C1 segment of cervical spinal cord (tissue), 14 donors: ENCODE measurements at places on chromosomes 16 and 17.

- DNase-seq = no peak
Measured at GRCh38 chr16:7962091-7962879, 628.0 kb downstream of the TMEM114 start.

DNA sequence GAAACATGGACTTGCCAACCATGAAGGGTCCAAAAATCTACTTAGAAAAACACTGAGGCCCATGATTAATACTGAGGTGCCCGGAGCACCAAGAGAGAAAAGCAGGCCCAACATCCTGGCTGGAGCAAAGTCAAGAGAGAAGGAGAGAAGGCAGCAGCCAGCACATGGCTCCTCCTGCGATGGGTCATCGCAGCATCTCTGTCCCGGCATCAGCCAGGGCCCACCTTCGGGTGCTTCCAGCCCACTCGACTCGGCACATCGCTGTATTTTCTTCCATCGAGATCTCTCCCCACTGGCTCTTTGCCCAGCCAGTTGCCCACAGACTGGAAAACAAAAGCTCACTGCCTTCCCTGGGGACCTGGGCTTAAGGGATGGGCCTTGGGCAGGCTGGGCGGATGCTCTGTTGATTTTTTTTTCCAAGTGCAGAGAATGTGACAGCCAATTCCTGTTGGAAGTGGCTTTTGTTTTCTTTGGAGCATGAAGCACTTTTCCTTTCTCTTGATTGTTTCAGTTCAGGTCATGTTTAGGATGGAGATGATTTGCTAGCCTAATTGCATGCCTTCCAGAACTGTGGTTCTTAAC, 58.1 kb downstream of the CYB5B start:
- no peak for DNase-seq

DNA sequence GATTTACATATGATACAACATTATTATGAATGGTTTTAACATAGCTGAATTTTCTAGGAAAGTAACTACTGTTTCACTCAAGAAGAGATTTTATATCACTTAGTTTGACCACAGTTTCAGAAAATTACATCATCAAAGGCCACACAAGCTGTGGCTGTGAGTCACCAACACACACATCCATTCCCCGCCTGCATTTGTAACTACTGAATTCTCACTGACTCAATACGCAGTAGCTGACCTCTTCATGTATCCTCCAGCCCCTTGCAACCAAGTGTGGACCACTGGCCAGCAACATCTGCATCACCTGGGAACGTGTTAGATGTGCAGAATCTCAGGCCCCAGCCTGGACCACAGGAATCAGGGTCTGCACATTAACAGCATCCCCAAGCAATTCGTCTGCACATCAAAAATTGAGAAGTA, 197.6 kb downstream of the XYLT1 start:
- no peak for DNase-seq

DNA sequence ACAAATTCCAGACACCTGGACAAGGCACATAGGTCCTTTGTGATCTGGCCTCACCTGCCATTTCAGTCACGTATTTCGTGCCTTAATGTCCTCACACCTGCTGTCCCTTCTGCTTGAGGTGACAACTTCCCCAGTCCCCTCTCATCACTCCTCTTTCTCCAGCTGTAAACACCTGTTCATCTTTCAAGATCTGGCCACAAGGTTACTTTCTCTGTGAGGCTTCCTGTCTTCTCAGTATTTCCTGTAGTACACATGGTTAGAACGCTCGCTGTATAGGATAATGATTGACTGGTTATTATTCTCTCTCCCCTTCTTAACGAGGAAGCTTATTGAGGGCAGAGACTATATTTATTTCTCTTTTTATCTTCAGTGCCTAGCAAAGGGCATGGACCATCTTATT, 74.5 kb upstream of the PMFBP1 start:
- no peak for DNase-seq

- no peak for DNase-seq
Measured at GRCh38 chr16:50501251-50501650, 46.9 kb upstream of the NKD1 start.

GRCh38 chr16:10609402-10609774, 29.0 kb upstream of the EMP2 start:
- no peak for DNase-seq

GRCh38 chr16:6751191-6751590, 581.5 kb upstream of the RBFOX1 start:
- no peak for DNase-seq

GRCh38 chr17:48544349-48545021, 424 bp downstream of the HOXB2 start:
- DNase-seq = no peak

GRCh38 chr16:67395105-67395457, 1.8 kb upstream of the TPPP3 start:
- DNase-seq = no peak

GRCh38 chr17:72764632-72765041, 327.9 kb downstream of the SLC39A11 start:
- DNase-seq = no peak

- DNase-seq = no peak
Measured at GRCh38 chr17:73228748-73229236, 32.9 kb downstream of the CPSF4L start.

DNA sequence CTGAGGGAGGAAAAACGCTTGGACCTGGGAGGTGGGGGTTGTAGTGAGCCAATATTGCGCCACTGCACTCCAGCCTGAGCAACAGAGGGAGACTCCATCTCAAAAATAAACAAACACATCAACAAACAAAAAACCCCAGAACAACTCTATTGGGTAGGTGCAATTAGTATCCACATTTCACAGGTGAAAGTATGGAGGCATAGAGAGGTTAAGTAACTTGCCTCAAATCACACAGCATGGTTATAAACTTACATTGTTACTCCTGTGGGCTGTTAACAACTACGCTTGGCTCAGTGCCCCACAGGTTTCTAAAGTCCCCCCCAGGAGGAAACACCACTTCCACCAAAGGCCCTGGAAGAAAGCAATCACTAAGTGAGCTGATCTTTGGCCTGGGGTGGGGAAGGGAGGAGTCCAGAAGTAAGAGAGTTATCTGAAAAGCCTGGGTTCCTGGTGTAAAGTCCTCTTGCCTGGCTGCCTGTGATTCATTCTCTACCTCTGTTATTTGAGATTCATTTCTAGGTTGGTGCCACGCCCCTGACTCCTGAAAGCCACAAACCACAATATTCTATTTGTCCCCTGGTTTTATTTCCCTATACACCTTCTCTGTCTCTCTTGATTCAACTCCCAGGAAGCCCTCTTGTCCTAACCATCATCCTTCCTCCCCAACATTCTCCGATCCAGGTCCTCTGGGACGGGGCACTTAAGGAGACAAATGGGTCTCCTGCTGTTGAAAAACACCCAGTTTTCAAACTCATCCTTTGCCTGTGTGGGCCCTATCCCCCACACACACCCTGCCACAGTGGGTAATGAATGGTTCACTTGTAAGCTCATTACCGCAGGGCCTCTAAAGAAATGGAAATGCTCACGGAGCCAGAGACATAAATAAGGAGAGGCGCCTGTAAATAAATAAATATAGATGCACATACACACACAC, 195.4 kb downstream of the XYLT1 start:
- no peak for DNase-seq

DNA sequence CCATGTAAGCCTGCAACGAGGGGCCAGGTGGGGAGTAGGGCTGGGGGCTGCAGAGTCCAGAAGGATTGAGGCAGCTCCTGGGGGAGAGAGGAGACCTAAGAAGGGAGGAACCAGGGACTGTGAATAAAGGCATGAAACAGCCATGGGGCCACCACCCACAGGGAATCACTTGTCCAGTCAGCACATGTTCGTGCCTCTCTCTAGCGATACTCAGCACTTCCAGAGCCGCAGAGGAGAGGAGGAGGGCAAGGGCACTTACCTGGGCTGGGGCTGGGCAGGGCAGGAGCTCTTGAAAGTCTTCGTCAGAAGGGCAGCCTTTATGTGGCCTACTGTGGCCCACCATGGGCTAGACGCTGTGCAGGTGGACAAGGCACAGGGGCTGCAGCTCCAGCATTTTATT, 24.2 kb downstream of the CACNA1G start:
- DNase-seq = no peak

- no peak for DNase-seq
Measured at GRCh38 chr17:4304417-4305027, 40.7 kb upstream of the ANKFY1 start.

DNA sequence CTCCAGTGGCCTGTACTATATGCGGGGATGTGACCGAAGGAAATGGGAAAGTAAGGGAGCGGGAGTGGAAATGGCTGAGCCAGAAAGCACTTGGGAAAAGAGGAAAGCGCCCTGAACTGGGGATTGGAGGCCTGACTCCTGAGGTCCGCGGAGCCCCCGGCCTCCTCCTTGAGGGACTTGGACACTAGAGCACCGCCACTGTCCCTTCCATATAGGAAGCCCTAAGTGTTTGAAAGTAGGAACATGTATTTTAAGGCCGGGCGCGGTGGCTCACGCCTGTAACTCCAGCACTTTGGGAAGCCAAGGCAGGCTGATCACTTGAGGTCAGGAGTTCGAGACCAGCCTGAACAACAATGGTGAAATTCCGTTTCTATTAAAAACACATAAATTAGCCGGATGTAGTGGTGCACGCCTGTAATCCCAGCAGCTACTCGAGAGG, 530 bp upstream of the ZDHHC7 start:
- no peak for DNase-seq

DNA sequence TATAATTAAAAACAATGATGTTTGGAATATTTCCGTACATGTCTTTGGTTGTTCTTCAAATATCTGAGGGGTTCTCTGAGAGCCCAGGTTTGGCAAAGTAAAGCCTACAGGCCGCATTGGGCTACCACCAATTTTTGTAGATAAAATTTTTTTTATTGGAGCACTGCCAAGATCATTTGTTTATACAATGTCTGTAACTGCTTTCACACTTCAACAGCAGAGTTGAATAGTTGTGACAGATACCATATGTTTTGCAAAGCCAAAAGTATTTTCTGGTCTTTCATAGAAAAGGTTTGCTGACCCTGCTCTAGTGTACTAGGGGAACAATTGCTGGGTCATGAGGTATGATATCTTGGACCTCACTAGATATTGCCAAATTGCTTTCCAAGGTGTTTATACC, 10.5 kb downstream of the PPM1D start:
- peak; percentile 75 for DNase-seq

DNA sequence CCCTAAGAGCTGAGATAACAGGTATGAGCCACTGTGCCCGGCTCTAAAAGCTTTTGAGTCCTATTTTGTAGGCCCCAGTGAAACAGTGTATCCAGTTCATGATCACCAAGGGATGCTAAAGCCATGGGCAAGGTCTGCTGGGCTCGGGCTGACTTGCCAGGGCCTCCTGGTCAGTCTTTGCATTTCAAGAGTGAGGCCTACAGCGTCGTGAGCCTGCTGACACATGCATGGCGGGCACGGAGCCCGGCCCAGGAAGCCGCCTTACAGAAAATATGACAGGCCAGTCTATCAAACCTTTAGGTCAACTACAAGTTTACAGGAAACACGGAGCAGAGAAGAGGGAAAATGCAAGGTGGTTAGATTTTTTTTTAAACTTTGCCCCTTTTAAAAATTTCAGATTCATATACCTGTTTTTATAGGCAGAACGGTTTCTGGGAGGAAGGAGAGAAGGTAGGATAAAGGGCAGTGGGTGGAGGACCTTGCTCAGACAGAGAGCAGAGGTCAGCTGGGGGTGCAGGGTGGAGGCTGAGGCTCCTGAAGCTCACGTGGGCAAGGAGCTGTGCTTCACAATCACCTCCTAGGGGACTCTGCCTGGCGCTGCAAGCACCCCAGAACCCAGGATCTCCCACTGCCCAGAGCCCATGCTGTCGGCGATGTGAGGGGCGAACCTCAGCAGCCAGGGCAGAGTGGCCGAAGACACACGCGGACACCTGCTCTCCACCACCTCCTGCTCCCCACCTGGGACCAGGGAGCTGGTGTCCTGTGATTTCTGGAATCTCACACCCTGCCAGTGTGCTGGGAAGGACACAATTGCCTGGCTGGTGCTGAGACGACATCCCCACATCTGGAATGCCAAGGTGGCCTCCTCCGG, 21.3 kb downstream of the C16orf95 start:
- no peak for DNase-seq

DNA sequence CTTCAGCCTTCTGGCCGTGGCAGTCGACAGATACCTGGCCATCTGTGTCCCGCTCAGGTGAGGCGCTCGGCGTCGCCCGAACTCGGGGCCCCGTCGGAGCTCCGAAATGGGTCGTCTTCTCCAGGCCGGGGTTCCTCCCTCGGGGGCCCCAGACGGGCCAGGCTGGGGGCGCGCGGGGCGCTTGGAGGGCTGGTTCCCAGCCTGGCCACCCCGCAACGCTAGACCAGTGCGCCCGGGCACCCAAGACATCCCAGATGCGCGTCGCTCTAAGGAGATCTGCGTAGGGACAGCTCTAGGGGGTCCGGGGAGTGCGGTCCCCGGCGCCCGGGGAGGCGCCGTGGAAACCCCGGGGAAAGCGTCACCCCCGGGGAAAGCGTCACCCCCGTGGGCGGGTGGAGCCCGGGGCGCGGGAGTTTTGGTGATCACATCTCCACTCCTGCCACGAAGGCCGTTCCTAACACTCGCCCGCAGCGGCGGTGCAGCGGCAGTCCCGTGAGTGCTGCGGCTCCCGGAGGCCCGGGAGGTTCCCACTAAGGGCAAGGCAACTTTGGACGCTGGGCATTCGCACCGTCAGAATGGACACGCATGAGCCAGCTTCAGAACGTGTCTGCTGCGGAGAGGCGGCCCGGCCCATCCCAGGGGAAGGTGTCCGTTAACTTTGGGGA, 729 bp downstream of the ADORA2B start:
- no peak for DNase-seq

DNA sequence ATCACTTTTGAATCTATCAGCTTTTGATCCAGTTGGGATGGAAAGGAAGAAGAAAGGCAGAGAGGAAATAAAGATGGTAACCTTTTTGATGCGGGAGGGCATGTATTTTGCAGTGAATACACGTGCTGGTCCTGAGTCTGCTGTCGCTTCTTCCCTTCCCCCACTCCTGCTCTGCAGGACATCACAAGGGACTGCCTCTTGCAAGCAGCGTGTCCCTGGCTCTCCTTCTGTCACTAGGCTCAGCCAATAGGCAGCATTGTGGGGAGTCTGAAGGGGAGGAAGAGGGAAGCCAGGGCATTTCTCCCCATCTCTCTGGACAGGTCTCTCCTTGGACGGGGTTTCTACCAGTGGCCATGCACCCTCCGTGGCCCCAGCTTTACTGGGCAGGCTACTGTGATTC, 15.7 kb upstream of the WFDC1 start:
- no peak for DNase-seq

DNA sequence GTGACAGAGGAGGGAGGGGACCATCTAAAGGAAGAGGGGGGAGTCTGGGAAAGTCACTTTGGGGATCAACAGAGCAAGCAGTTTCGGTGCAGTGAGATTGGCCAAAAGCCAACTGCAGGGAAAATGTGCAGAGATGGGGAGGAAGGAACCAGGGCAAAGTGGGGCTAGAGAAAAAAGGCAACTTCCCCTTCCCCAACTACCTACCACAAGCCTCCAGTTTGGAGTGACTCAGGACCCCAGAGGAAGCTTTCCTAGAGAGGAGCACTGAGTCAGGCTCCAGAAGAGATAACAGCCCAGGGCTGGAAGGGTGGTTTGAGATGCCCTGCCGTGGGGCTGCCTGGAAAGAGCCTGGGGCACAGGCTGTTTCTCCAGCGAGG, 6.9 kb upstream of the CD300LD start:
- no peak for DNase-seq

DNA sequence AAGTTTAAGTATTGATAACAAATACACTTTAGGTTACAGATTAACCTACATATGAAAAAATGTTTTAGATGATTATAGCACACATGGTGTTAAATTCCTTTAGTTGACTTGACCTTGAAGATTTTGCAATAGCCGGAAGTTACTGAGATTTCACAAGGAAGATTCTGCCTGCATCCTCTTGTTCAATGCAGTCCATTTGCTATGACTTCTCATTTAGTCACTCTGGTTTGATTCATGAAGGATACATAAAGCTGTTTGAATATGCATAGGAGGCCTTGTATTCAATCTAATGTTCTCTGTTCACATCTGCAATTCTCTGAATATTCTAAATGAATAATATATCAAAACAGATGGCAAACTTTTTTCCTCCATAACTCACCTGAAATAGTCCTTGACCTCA, 870.2 kb upstream of the GOT2 start:
- DNase-seq = no peak
